Activated naive CD8-positive, alpha-beta T cell treated with anti-CD3 and anti-CD28 coated beads, Interleukin-2, amount 50 U/mL, for 24 hours (primary cell): ENCODE measurements at places on chromosomes 6 and 20.
A peak's percentile ranks its signal among the peaks of the same experiment; 100 is the strongest.

DNA sequence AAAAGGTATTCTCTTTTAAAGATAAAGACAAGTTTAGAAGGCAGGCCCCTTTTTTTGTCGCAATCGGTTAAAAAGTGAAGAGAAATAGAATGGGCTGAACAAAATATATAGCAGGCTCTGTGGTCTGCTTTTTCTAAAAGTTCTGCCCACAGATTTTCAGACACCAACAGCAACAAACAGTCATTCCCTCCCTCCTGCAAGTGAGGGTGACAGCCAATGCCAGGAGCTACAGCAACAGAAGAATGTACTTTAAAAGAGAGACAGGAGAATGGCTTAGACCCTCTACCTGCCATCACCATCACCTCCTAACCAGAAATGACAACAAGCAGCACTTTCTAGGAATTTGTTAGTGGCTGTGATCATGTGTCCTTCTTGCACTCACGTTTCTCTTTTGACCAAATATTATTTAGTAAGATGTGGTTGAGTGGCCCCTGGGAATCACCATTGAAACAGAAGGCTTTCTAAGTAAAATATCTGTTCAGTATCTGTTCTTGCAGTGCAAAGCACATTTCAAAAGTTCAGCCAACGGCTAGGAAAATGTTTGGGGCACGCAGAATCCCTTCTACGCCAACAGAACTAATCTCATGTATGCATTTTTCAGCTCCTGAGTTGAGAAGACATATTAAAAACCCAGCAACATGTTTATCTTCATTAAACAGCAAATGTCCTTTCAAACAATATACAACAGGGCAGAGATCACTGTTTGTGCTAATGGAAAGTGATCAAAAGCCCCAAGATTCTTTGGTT is 248.5 kb downstream of the ATXN1 start:
- no peak for DNase-seq

- DNase-seq = no peak
Measured at GRCh38 chr6:170506446-170506845, 46.7 kb downstream of the PSMB1 start.

GRCh38 chr6:120869397-120869796 is 464.9 kb downstream of the TBC1D32 start:
- DNase-seq = no peak

DNA sequence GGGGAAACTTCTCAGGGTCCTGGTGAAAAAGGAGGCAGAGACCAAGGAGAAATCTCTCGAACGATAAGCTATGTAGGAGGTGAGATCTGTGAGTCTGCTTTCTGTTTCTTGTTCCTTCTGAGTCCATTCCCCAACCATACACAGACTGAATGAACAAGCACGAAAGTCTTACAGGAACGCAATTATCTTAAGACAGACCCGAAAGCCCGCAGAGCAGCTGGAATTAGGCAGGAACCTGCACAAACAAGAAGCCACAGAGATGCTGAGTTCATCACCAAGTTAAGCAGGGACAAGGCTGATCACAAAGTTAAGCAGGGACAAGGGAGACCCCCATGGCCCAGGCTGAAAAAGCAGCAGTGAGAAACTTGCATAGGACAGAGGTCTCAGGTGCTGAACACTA is 21.4 kb upstream of the NELFCD start:
- no peak for DNase-seq

- DNase-seq = no peak
Measured at GRCh38 chr20:55031971-55032370, 556.6 kb downstream of the DOK5 start.

- no peak for DNase-seq
Measured at GRCh38 chr6:63565058-63565726, 7.1 kb upstream of the LOC128125822 start.

DNA sequence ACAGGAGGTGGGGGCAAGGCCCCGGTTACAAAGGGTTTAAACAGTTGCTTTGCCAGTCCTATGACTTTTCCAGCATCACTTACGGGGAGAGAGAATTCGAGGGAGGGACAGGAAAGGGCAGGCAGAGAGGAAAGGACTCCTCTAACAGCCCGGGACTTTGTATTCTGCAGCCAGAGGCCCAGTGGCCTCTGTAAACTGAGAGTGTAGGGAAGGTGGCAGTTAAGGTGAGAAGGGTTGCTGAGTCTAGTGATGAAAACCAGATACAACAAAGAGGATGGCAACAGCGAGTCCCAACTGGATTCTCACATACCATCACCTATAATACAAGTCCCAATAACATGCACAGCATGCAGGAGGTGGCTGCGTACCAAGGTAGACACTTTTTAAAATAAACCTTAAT is 13.5 kb downstream of the PLAGL2 start:
- no peak for DNase-seq

- DNase-seq = no peak
Measured at GRCh38 chr20:13105864-13106457, 97.2 kb downstream of the SPTLC3 start.

GRCh38 chr20:63972312-63973159 is 2.8 kb upstream of the ZNF512B start:
- DNase-seq = no peak

DNA sequence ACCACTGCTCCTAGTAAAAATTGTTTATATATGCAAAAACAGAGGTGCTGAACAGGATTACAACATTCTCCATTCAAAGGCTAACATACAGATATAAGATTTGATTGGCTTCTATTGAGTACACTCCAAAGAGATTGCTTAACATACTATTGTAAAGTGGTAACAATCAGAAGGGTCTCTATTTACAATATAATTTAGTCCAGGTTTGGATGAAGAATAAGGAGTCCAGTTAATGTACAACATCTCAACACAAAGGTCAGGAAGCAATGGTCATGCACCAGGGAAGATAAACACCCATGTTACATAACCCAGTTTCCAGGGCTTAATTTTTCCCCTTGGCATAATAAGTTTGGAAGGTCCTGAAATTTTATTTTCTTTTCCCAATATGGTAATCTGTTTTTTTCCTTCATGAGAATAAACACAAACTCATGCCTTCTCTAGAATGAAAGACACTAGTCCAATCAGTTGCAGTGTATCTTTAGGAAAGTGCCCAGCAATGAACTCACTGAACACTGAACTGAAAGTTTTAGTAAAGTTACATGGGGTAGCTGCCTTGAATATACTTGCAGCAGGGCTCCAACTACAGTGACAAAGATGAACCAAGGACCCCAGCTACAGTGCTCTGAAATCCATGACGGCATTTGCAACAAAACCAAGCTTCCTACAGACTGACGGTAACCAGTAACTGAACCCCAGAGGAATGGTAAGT is 255.3 kb upstream of the GJE1 start:
- DNase-seq = no peak

GRCh38 chr6:121608270-121608669 is 172.8 kb downstream of the GJA1 start:
- DNase-seq = no peak

DNA sequence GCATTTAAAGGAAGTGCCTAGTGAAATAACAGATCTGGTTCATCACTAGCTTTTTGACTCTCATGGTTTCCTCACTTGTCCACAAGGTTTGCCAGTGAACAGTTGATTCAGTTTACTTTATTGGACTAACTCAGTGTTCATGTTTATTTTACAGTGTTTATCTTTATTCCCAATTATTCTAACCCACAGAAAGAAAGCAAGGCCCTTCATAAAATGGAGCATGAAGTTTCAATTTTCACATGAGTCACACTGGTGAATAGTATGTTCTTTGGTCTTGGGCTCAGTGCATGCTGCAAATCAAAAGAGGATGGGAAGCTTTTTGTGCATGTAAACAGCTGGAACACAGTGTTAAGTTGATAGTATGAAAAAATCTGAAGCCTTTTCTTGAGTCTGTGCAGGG is 217.6 kb upstream of the HDDC2 start:
- DNase-seq = no peak

DNA sequence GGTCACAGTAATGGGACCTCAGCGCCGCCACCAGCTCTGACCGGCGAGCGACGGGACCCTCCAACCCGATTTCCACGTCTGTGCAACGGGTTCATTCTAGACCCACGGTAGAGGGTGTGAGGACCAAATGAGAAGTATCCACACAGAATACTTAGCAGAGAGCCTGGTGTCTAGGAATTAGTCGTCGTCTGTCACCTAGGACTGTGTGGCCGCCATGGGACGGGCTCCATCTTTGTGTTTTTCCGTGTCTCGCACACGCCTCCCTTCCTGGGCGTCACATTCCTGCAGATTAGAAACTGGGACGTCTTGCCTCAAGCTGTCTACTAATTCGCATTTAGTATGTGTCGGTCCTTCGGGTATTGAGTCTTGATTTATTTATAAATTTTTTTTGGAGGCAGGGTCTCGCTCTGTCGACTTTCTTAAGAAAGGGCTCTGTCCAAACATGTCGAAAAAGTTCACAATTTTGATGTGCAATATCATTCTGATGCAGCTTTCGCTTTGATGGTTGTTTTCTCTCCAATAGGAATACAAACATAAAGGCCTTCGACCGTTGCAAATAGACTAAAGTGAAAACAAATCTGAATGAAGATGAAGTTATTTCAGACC is 563 bp downstream of the MGME1 start:
- peak; percentile 47 for DNase-seq

DNA sequence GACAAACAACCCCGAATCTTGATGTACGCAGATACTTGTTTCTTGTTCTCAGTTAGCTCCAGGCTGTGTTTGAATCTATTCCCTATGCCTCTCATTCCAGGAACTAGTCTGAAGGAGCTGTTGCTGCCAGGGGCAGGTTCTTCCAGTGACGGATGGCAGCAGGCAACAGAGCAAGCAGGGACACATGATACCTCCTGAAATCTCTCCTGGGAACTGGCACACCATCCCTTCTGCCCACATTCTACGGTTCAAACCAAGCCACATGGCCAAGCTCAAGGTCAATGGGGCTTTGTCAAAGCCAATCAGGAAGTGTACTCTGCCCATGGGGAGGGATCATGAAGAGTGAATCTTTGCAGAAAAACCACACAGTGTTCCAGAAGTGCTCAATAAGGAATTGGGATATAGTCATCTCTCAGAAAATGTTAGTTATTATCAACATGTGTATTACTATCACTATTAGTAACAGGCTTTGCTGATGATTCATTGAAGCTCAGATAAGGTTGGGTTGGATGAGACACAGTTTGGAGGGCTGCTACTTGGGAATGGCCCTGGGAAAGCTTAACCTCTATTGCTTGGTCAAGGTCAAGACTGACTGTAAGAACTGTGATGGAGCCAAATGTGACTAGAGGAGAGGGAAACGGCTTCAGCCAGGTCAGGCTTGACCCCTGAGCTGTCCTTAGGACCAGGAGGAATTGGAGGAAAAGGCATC is 454.9 kb downstream of the PTPRT start:
- DNase-seq = no peak

DNA sequence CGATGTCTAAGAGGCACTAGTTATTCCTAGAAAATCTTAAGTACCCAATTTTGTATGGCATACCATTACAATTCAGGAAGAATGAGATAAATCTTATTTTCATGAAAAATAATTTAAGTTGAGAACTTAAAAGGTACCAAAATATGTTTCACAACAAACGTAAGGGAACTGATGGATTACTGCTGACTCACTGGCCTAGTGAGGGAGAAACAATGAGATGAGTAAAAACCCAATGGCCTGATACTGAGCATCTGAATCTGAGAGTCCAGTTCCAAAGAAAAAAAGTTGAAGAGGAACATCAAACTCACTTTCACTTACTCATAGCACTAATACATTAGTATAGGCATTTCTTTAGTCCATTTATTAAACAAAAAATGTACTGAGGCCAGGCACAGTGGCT is 56.0 kb downstream of the MDN1 start:
- no peak for DNase-seq

- no peak for DNase-seq
Measured at GRCh38 chr20:54019127-54019526, 51.3 kb downstream of the BCAS1 start.

GRCh38 chr6:52718550-52718949 is 44.7 kb downstream of the GSTA2 start:
- DNase-seq = no peak

DNA sequence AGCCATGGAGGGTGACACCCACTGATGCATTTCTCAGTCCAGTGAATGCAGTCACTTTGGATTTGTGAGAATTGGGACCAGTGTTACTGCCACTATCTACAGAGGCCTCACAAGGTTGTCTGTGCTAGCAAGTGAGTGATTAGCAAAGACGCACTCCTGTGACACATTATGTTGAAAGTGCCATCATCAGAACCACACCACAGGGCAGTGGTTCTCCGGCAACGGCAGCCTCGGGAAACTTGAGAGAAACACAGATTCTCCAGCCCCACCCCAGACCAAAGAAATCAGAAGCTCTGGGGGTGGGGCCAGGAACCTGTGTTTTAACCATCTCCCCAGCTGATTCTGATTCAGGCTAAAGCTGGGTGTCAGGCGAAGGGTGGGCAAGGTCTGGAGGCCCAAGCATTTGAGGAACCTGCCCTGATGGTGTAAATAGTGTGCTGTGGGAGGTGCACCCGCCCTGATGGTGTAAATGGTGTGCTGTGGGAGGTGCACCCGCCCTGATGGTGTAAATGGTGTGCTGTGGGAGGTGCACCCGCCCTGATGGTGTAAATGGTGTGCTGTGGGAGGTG is 39.9 kb downstream of the TMEM242 start:
- DNase-seq = no peak

DNA sequence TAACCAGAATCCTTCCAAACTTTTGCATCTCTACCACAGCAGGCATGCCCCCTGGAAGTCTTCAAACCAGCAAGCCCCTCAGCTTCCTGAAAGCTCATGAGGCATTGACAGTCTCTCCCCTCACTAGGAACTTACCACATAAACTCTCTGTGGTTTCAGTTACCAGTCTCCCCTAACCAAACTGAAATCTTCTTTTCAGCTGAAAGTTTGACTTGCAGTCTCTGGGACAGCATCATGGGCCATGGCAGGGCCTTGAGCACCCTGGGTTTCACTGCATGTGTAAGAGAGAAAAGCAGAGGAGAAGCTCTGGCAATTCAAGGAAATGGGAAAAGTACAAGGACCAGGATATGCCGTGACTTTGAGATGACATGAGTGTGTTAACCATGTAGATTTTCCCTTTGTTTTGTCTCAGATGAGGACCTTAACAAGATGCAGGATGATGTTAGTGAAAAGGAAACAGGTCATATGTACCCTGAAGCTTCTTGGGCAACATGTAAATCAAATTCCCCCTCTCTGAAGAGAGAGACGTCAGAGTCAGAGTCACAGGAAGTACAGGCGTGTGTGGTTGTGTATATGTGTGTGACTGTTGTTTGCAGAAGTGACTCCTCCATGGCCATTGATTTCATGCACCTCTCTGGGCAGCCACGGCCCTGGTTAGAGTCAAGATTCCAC is 106.3 kb downstream of the TNFRSF21 start:
- no peak for DNase-seq

DNA sequence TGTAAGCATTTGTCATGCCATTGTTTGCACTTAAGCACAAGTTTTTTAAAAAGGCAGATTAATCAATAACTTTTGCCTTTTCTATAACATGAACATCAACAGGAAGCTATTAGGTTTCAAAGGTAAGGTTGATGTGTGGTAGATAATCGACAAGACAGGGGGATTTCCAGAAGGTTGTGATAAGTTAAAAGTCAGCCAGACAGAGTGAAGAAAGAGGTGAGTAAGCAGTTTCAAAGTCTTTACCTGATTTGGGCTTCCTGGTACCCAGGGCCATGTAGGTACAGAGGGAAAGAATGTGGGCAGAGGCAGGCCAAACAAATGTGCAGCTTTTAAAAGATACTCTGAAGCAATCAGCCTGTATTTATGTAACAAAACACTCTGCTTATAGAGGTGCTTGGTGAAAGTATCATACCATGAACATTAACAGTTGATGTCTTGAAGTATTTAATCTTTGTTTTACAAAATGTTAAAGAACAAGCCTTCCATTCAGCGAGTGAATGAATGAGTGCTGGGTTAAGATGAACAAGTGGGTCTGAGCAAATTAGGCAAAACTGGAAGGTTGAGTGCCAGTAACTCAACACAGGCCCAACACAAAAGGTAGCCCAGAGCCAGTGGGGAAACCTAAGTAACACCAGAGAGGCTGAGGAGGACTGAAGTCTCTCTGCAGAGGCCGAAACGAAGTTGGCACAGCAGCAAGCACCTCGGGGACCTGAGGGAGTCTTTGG is 60.2 kb downstream of the LRRC1 start:
- no peak for DNase-seq
